ENCODE measurements at places on chromosomes 6 and 20. TPM values are rescaled to one million over a fixed set of nuclear protein-coding genes. Genes with fewer than 3 reads are reported as not detected.
A peak's percentile ranks its signal among the peaks of the same experiment; 100 is the strongest.

EDN1 gene
- total RNA-seq, result 13.4 TPM

MYL9 gene
- total RNA-seq, result 602 TPM

DNA sequence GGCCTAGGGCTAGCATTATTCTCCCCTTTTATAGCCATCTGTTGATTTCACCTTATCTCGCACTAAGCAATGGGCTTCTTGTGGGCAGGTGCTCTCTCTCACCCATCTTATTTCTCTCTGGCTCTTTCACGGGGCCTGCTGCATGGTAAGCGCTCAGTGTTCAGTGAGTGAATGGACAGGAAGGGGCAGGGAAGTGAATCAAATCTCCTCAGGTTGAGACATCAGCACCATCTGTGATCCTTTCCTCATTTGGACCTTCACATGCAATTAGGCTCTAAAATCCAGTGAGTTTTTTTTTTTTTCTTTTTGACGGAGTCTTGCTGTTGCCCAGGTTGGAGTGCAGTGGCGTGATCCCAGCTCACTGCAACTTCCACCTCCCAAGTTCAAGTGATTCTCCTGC lies 76.5 kb upstream of the EZR start:
- no peaks in the 10 kb centered on the region for H3K36me3 ChIP-seq
- H3K27ac ChIP-seq, result no peak overlapping the region

GRCh38 chr20:63968136-63968927 lies 1.4 kb downstream of the ZNF512B start:
- no peaks in the 10 kb centered on the region for H3K27me3 ChIP-seq
- H3K36me3 ChIP-seq, result peaks cover 13% of the 10 kb centered on the region
- H3K4me3 ChIP-seq, result peak overlapping the region; percentile 66
- H3K4me1 ChIP-seq, result peaks cover 21% of the 10 kb centered on the region
- H3K27ac ChIP-seq, result peak overlapping the region; percentile 62
- no peak for DNase-seq

GRCh38 chr6:43762410-43762768 lies 7.6 kb upstream of the VEGFA start:
- no peaks in the 10 kb centered on the region for H3K4me1 ChIP-seq
- DNase-seq, result no peak
- H3K4me3 ChIP-seq, result no peak overlapping the region

DNA sequence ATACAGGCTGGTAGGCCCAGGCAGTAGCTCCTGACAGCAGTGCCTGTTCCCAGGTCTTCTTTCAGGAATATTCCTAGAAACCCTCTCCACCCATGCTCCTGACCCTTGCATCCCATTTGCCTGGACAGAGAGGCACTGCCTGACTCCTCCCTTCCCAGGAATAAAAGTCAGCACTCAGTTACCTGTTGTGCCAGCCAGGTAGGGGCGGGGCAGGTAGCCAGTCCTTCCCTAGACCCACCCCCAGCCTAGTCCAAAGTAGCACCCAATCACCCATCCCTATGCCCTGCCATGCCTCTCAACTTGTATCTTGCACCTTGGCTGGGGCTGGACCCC lies 129.9 kb downstream of the MRPL14 start:
- H3K36me3 ChIP-seq, result no peaks in the 10 kb centered on the region
- no peaks in the 10 kb centered on the region for H3K4me1 ChIP-seq
- H3K27ac ChIP-seq, result no peak overlapping the region

- H3K4me3 ChIP-seq, result no peak overlapping the region
- H3K4me1 ChIP-seq, result no peaks in the 10 kb centered on the region
- H3K27ac ChIP-seq, result peak overlapping the region; percentile 4
- no peaks in the 10 kb centered on the region for H3K36me3 ChIP-seq
- H3K27me3 ChIP-seq, result no peaks in the 10 kb centered on the region
Observed at GRCh38 chr6:139131736-139132280, 3.1 kb upstream of the HECA start.

Data from right atrium auricular region (tissue), 2 donors.